CD4-positive, alpha-beta memory T cell (primary cell): ENCODE measurements at places on chromosomes 13 and 19. TPM values are rescaled to one million over a fixed set of nuclear protein-coding genes. Genes with fewer than 3 reads are reported as not detected.

ZNF471 gene
- total RNA-seq = 1.1 TPM

CEACAM7 gene
- total RNA-seq = not detected

CUL4A gene
- 75.5 TPM for total RNA-seq

PTPRH gene
- not detected for total RNA-seq

SIGLEC8 gene
- total RNA-seq = not detected

BCAM gene
- not detected for total RNA-seq

OR7A5 gene
- not detected for total RNA-seq

TMEM150B gene
- 0.87 TPM for total RNA-seq

CTU1 gene
- total RNA-seq = 11.4 TPM

TPTE2 gene
- total RNA-seq = not detected

ZNF681 gene
- total RNA-seq = 8.3 TPM

MEF2B gene
- 3.1 TPM for total RNA-seq

LYPD3 gene
- 3.3 TPM for total RNA-seq

KL gene
- not detected for total RNA-seq

TUBA3C gene
- not detected for total RNA-seq

MAB21L1 gene
- not detected for total RNA-seq

CASP14 gene
- not detected for total RNA-seq

ZNF382 gene
- 21.9 TPM for total RNA-seq

EPSTI1 gene
- total RNA-seq = 19.4 TPM

KLF12 gene
- 90.4 TPM for total RNA-seq

PDE4C gene
- not detected for total RNA-seq
